Sigmoid colon (tissue), 7 donors: ENCODE measurements at places on chromosomes 6 and 20. TPM values are rescaled to one million over a fixed set of nuclear protein-coding genes. Genes with fewer than 3 reads are reported as not detected.

Gene SEMG1
- total RNA-seq = not detected

Gene TRIM10
- total RNA-seq = 0.36 TPM

Gene NFS1
- total RNA-seq = 25.2 TPM

Gene B4GALT5
- 33.4 TPM for total RNA-seq
